ENCODE measurements at places on chromosomes 16 and 17. TPM values are rescaled to one million over a fixed set of nuclear protein-coding genes. Genes with fewer than 3 reads are reported as not detected.
A peak's percentile ranks its signal among the peaks of the same experiment; 100 is the strongest.

Gene PLLP
- 2.6 TPM for total RNA-seq

DNA sequence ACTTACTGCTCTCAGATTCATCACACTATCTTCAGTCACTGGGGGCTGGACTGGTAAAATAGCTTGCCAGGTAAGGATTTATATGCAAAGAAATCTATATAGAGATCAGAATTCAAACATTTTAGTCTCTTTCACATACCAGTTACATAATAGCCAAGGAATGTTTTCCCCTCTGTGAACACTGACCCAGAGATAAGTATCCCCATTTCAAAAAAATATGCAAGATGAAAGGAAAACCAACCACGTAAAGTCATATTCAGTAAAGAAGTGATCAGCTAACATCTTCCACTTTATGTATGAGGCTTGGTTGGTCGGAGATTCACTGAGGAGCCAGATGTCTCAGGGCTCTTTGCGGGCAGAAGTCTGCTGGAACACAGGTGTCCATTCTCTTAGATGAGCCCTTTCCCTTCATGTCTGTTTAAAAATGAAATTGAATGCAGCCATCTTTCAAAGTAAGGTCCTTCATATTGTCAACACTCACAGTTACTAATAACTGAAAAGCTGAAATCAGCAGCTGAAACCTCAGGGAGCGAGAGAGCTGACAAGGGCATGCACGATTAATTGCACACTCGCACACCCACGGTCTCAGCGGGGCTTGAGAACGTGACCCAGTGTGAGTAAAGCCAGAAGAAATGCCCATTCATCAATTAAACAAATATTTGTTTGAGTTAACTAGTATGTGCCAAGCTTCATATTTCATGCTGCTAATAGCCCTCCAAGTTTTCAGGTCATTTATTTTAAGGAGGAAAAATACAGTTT, 161.2 kb downstream of the MRTFB start:
- no peaks in the 10 kb centered on the region for H3K4me1 ChIP-seq
- H3K27me3 ChIP-seq: no peaks in the 10 kb centered on the region
- H3K27ac ChIP-seq: no peak overlapping the region

GRCh38 chr17:49035470-49036269, 38.5 kb downstream of the IGF2BP1 start:
- no peaks in the 10 kb centered on the region for H3K4me1 ChIP-seq
- DNase-seq: peak; percentile 85
- H3K27me3 ChIP-seq: no peaks in the 10 kb centered on the region
- no peak overlapping the region for H3K4me3 ChIP-seq
- no peaks in the 10 kb centered on the region for H3K36me3 ChIP-seq

GRCh38 chr16:28478506-28479180, 6.5 kb upstream of the NPIPB7 start:
- peak; percentile 35 for DNase-seq
- H3K4me1 ChIP-seq: no peaks in the 10 kb centered on the region
- no peaks in the 10 kb centered on the region for H3K27me3 ChIP-seq
- peaks cover 4% of the 10 kb centered on the region for H3K36me3 ChIP-seq
- H3K27ac ChIP-seq: no peak overlapping the region
- H3K4me3 ChIP-seq: no peak overlapping the region

Gene MRPS23
- 22.8 TPM for total RNA-seq

Gene HAS3
- total RNA-seq: 1.3 TPM

DNA sequence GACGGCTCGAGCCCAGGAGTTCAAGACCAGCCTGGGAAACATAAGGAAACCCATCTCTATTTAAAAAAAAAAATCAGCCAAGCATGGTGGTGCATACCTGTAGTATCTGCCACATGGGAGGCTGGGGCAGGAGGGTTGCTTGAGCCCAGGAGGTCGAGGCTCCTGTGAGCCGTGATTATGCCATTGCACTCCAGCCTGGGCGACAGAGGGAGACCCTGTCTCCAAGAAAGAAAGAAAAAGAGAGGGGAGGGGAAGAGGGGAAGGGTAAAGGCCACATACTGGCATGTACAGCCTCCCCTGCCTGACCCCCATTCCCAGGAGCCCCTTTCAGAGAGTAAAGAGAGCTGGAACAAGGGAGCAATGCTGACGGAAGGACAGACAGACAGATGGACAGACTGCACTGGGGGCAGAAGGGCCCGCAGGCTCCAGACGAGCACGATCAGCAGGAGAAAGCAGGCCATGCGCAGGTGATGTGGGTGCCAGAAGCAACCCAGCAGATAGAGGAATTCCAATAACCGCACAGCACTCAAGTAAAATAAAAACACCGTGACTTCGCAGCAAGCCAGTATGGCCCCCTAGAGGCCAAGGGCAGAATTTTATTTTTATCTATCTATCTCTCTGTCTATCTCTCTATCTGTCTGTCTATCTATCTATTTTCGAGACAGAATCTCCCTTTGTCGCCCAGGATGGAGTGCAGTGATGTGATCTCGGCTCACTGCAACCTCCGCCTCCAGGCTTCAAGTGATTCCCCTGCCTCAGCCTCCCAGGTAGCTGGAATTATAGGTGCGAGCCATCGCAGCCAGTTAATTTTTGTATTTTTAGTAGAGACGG, 27.1 kb upstream of the SNN start:
- no peak for DNase-seq
- H3K27ac ChIP-seq: peak overlapping the region; percentile 46
- no peaks in the 10 kb centered on the region for H3K27me3 ChIP-seq

- no peaks in the 10 kb centered on the region for H3K36me3 ChIP-seq
- H3K27ac ChIP-seq: no peak overlapping the region
- H3K4me3 ChIP-seq: no peak overlapping the region
- H3K4me1 ChIP-seq: no peaks in the 10 kb centered on the region
Observed at GRCh38 chr17:9536061-9536460, 39.6 kb downstream of the STX8 start.

DNA sequence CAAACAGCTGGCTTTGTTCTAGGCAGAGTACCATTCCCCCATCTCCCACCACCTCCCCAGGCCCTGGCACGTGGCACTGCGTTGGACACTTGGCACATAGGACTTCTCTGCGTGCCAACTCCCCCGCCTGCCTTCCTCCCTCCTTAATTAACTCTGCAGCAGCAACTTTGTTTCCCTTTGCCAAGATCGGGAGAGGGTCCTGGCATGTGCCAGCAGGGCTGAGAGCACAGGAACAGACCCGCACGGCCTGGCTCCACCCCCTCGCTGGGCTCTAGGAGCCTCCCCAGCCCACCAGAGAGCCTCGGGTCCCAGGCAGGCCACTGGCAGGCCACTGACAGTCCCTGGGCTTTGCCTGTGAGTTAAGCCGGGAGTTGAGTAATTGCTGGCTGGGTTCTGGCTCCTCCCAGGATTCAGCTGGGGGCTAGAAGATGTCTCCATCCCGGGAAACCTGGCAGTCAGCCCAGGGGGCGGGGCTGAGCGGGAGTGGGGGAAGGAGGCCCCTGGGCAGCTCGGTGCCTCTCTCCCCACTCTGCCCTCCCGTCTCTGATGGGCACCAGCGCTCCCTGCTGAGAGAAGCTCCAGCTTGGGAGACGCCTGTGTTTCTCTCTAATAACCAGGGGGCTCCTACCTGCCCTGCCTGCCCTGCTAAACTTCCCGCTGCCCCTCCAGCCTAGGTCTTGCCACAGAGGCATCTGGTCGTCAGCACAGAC, 224.0 kb upstream of the TNRC6C start:
- peak; percentile 96 for DNase-seq
- no peaks in the 10 kb centered on the region for H3K4me1 ChIP-seq
- no peaks in the 10 kb centered on the region for H3K36me3 ChIP-seq
- H3K4me3 ChIP-seq: no peak overlapping the region
- H3K27me3 ChIP-seq: no peaks in the 10 kb centered on the region
- peak overlapping the region; percentile 83 for H3K27ac ChIP-seq

- no peaks in the 10 kb centered on the region for H3K36me3 ChIP-seq
- DNase-seq: peak; percentile 35
- no peak overlapping the region for H3K27ac ChIP-seq
- H3K4me3 ChIP-seq: no peak overlapping the region
Observed at GRCh38 chr17:83201206-83202001, 122.0 kb downstream of the METRNL start.

- no peaks in the 10 kb centered on the region for H3K4me1 ChIP-seq
- DNase-seq: peak; percentile 65
- no peaks in the 10 kb centered on the region for H3K27me3 ChIP-seq
- no peak within 1 kb of the TSS for H3K27ac ChIP-seq
Observed at GRCh38 chr17:29042679-29043538, at the start of gene PIPOX. PIPOX (plus strand) TSS chr17:29043141; CDS start chr17:29043226, 85 bp downstream.

Gene CD300C
- 2.9 TPM for total RNA-seq

DNA sequence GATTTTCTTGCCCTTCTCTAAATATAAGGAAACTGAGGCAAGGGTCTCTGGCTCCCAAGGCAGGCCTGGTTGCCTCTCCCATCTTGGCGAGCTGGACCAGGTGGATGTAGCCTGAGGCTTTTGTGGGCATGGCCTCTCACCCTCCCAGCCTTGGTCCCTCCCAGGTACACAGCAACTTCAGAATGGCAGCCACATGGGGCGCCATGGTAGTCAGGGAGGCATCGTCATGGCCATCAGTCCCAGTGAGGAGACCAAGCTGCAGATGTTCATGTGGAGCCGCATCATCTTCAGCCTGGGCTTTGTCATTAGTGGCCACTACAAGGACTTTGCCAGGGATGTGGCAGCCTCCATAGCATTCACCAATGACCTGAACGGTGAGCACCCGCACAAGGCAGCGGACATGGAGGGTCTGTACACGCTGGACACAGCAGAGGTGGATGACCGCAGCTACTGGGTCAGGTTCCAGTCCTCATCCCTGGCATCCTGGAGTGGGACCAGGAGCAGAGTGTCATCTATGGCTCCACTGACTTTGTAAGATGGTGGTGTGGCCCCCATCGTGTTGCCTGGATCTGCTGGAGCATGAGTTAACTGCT, 165.8 kb upstream of the ZNF267 start:
- H3K27ac ChIP-seq: no peak overlapping the region
- H3K4me3 ChIP-seq: no peak overlapping the region
- no peak for DNase-seq

Gene CSF3
- 0.39 TPM for total RNA-seq

Gene SLC16A6
- 0.51 TPM for total RNA-seq

DNA sequence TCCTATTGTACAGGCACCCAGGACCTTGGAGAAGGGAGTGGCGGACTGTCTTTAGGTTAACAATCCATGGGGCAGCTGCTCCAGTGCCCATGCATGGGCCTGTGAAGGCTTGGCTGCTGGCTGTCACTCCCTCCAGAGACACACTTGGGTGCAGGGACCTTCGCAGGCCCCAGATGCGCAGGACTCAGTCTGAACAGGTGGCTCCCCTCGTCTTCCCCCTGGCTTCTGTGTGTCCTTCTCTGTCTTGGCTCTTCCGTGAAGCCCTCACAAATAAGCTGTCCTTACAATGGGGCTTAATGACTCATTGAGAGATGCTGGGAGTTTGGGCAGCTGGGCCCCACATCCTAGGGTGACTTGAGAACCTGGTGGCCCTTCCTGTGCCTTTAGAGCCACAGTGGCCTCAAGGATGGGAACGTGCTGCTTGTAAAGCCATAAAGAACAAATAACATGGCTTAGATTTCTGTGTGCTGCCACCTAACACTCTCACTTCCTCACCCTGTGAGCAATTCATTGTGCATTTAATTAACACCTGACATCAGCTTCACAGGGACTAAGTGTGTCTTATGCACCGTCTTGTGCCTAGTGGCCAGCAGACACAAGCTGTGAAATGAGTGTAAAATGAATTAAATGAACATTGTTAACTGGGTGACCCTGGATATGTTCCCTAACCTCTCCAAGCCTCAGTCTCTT, 340.7 kb downstream of the SNX29 start:
- H3K4me3 ChIP-seq: no peak overlapping the region
- DNase-seq: no peak
- no peaks in the 10 kb centered on the region for H3K36me3 ChIP-seq
- H3K4me1 ChIP-seq: no peaks in the 10 kb centered on the region

Measured in aorta (tissue), 5 donors.